ENCODE measurements at places on chromosomes 6 and 20.
A peak's percentile ranks its signal among the peaks of the same experiment; 100 is the strongest.

GRCh38 chr6:30688569-30688968 lies 2.1 kb upstream of the PPP1R18 start:
- DNase-seq: peak; percentile 21

DNA sequence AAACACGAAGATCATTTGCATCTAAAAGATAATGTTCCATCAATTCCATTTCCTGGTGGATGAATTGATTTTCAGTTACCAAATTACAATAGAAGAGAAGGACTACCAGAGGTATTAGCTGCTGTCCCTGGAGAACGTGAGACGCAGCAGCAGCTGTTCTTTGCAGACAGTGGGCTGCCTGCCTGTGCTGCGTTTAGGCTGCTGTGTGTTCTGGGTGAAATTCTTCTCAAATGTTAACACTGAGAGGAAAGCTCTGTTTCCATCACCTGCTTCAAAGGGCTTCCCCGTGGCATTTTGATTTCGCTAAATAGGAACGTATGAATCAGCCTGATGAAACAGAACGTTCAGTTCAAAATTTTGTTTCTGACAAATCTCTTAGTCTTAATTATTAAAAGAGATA lies 362.2 kb downstream of the C6orf118 start:
- DNase-seq: no peak

DNA sequence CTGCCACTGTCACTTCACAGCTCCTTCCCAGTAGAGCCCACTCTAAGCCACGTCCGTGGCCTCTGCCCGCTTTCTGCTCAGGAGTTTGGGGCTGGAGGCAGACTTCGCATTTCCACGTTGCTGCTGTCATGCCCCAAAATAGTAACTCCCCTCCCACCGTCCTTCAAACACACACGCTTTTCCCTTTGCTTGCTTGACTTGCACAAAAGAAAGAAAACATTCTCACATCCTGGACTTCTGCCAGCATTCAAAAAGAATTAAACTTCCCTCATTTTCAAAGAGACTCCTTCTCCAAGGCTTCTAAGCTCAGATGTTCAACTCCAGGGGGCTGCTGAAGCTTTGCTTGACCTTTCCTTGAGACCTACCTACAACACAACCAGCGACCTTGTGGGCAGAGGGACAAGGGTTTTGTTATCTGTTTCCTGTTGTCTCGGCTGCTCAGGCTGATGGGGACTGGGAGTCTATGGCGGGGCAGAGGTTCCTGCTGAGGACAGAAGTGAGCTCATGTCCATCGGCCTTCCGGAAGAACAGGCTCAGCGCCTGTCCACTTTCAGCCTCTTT lies 263.8 kb upstream of the FOXQ1 start:
- no peak for DNase-seq

DNA sequence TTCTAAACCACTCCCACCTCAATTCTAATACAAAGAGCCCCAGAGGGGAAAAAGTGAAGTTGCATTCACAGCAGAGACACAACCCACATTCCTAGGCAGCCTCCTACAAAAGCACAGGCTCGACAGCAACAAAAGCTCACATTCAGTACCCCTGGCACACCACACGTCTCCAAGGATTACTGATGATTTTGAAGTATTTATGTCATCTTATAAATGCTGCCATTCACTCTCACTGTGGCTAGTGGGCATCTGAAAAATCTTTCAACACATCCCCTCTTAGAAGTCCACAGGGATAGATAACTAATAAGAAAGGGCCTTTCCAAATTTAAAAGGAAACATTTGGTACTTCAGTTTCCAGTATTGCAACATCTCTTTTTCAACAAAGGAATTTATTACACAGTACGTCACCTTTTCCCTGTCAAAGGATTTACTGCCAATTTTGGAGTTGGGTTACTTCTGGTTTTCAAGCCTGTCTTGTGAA lies 146.7 kb downstream of the TASP1 start:
- no peak for DNase-seq

- DNase-seq: no peak
Observed at GRCh38 chr20:7990385-7990784, 29.2 kb downstream of the TMX4 start.

- no peak for DNase-seq
Observed at GRCh38 chr6:137743493-137743892, 123.6 kb upstream of the TNFAIP3 start.

GRCh38 chr20:52941808-52942207 lies 30.4 kb upstream of the TSHZ2 start:
- DNase-seq: no peak

Measured in activated CD4-positive, alpha-beta T cell treated with anti-CD3 and anti-CD28 coated beads, Interleukin-2, amount 50 U/mL, for 48 hours (primary cell).